ENCODE measurements at places on chromosomes 5 and 9.

DNA sequence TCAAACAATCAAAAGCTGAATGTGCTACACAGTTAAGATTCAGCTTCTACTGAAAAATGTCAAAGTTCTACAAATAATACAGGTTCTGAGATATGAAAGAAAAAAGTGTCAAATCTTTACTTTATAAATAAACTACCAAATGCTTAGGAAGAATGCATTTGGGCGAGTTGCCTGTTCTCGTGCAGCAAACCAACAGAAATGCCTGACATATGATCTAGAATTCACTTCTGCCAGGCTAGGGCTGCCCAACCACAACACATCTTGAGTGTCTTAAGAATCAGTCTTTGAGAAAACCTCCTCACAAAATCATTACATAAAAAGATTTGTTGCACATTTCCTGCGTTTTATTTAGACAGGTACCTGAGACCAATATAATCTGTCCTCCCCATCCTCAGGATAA lies 42.2 kb downstream of the ANKH start:
- DNase-seq, result no peak

- DNase-seq, result no peak
These were observed 23.9 kb downstream of the LECT2 start for GRCh38 chr5:135930949-135931295.

DNA sequence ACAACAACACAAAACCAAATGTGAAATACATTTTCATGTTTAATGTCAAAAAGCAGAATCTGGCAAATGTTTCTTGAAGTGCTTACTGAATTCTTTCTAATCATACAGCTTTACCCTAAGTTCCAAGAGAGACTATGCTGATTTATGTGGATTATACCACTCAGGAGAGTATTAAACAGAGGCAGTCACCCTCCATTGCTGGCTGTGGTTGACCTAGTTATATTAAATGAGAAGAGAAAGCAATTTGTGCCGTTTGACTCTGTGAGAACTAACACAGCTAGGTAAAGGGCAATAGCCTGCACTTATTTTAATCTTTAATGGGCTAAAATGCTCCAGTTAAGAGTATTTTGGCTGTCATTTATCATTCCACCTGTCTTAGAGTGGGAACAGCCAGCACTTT lies 62.6 kb downstream of the ELL2 start:
- DNase-seq, result no peak

- DNase-seq, result no peak
These were observed 9.6 kb upstream of the TOR4A start for GRCh38 chr9:137267933-137268355.

Data from occipital lobe (tissue), 3 donors.